ENCODE measurements at places on chromosomes 13 and 19.

- no peak for DNase-seq
These were observed 1.3 kb upstream of the INTS6 start for GRCh38 chr13:51453959-51454703.

- no peak for DNase-seq
These were observed 32.8 kb upstream of the ZNF850 start for GRCh38 chr19:36805364-36805763.

DNA sequence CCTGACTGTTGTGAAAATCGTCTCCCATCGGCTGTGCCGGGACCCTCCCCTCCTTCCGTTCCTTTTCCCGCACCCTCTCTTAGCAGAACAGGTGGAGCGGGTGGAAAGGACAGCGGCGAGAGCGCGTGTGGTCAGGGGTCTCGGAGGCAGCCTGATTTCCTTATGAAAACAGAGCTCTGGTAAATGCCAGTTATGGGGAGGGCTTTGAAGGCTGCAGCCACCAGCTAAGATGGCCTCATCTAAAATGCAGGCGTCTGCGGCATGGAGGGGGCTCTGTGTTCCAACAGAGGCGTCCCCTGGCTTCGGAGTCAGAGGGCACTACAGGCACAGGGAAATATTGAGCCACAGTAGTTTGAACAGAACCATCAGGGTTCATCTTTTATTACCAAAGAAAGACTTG lies 93.8 kb upstream of the SOX1 start:
- DNase-seq = no peak

- peak; percentile 14 for DNase-seq
These were observed 485 bp downstream of the CRYL1 start for GRCh38 chr13:20525144-20525600.

Measured in cardiac muscle cell (in vitro differentiated cells and primary cell).